ENCODE measurements at places on chromosomes 11 and 22. TPM values are rescaled to one million over a fixed set of nuclear protein-coding genes. Genes with fewer than 3 reads are reported as not detected.

- H3K4me1 ChIP-seq: peaks cover 10% of the 10 kb centered on the region
- DNase-seq: no peak
- no peak overlapping the region for H3K27ac ChIP-seq
- peaks cover 6% of the 10 kb centered on the region for H3K36me3 ChIP-seq
- peaks cover 51% of the 10 kb centered on the region for H3K27me3 ChIP-seq
These were observed 130.5 kb upstream of the C11orf58 start for GRCh38 chr11:16607675-16608644.

PRR33 gene
- not detected for total RNA-seq

- no peaks in the 10 kb centered on the region for H3K27me3 ChIP-seq
- H3K4me1 ChIP-seq: no peaks in the 10 kb centered on the region
- H3K4me3 ChIP-seq: no peak overlapping the region
These were observed 657.8 kb upstream of the B3GAT1 start for GRCh38 chr11:135069890-135070289.

DNA sequence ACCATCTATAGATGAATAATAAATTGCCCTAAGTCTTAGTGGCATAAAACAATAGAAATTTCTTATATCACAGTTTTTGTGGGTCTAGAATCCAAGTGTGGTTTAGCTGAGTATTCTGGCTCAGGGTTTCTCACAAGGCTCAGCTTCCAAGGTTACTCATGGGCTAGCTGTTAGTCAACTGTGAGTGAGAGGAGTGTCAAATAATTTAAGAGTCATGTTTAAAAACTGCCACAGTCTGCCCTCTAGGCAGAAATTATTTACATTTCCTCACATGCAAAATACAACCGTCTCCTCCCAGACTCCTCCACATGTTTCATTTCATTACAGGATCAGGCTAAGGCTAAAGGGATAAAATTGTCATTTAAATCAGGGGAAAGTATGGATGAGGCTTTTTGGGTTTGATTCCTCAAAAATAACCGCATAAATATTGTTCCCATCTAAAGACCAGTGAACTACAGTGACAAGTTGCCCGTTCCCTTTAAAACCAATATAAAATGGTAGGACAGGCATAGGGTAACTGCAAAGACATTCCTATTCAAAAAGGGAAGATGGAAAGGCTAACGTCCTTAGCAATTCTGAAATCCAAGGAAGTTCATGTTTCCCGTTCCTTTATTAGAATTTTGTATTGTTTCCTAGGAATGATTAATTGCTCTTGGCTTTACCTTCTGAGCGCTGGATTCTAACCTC, 324.3 kb downstream of the DYNC2H1 start:
- DNase-seq: no peak
- no peaks in the 10 kb centered on the region for H3K27me3 ChIP-seq
- no peak overlapping the region for H3K4me3 ChIP-seq
- H3K27ac ChIP-seq: no peak overlapping the region

- H3K27me3 ChIP-seq: peaks cover 27% of the 10 kb centered on the region
- H3K4me1 ChIP-seq: no peaks in the 10 kb centered on the region
- H3K36me3 ChIP-seq: no peaks in the 10 kb centered on the region
- no peak for DNase-seq
- H3K4me3 ChIP-seq: no peak overlapping the region
These were observed 23.4 kb downstream of the OVOL1 start for GRCh38 chr11:65810046-65810868.

DNA sequence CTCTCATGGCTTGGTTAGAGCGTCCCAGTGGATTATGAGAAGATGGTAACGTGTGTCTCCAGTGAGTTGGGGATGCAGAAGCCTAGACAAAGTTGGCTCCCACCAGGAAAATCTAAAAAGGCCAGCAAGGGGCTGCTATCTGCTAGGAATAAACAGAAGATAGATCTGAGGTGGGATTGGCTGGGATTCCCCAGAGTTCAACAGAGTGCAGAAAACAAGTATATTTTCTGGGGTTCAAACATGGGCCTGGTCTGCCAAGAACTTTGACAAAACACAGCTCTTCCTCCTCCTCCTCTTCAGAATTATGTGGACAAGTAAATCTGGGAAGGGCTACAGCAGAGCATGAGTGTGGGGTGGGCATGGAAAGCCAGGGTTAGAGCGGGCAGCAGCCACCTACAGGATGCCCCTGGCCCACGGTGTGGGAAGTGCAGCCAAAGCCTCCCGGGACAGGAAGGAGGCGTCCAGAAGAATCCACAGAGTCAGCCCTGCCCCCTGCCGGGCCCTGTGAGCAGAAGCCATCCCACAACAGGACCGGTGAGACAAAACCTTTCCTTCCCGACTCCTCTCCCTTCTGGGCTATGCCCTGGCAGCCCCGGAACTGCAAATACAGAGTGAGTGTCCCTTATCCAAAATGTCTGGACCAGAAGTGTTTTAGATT, 67.1 kb downstream of the CD82 start:
- H3K4me1 ChIP-seq: peaks cover 8% of the 10 kb centered on the region
- H3K27me3 ChIP-seq: peaks cover 14% of the 10 kb centered on the region
- no peak for DNase-seq
- H3K27ac ChIP-seq: no peak overlapping the region
- peaks cover 2% of the 10 kb centered on the region for H3K36me3 ChIP-seq

- no peaks in the 10 kb centered on the region for H3K4me1 ChIP-seq
- no peak overlapping the region for H3K27ac ChIP-seq
- no peaks in the 10 kb centered on the region for H3K36me3 ChIP-seq
- no peak for DNase-seq
- no peaks in the 10 kb centered on the region for H3K27me3 ChIP-seq
These were observed 27.5 kb downstream of the DHCR7 start for GRCh38 chr11:71420455-71421241.
